NCI-H1048 (cell line): ENCODE measurements at places on chromosomes 12 and 14.

GRCh38 chr12:97093187-97093683, 186.2 kb downstream of the NEDD1 start:
- no peak for DNase-seq

GRCh38 chr12:32108787-32109186, 2.1 kb downstream of the BICD1 start:
- no peak for DNase-seq

DNA sequence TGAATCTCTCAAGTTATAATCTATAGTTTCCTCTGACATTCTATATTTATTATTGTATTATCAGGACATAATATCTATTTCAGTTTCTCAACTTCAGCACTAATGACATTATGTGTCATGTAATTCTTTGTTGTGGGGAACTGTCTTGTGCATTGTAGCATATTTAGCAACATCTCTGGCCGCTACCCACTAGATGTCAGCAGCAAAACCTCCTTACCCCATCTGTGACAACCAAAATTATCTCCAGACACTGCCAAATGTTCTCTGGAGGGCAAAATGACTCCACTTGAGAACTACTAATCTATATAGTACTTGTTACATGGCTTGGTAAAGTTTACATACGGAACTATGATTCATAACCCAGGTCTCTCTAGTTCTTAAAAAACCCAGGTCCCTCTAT, 110.2 kb downstream of the RASSF9 start:
- DNase-seq: no peak

GRCh38 chr14:51978681-51979085, 10.7 kb upstream of the RTRAF start:
- no peak for DNase-seq

DNA sequence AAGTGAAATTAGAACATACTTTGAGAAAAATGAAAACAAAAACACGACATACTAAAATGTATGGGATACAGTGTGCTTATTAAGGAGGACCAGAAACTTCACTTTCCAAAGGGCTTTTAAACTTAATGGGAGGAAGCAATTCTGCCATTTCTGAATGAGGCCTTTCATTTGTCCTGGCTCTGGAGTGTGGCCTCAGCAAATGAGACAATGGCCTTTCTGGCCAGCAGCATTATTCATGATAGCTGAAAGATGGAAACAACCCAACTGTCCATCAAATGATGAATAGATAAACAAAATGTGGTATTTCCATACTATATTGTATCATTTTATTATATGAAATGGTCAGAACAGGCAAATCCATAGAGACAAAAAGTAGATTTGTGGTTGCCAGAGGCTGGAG, 338.6 kb downstream of the CEP128 start:
- DNase-seq: no peak

- DNase-seq: no peak
Measured at GRCh38 chr12:123245678-123246077, 12.4 kb downstream of the MTRFR start.

- no peak for DNase-seq
Measured at GRCh38 chr12:17104801-17105200, 498.8 kb upstream of the LMO3 start.
